ENCODE measurements at places on chromosomes 16 and 17.
A peak's percentile ranks its signal among the peaks of the same experiment; 100 is the strongest.

- no peak for DNase-seq
Measured at GRCh38 chr16:48576927-48577326, 33.1 kb downstream of the N4BP1 start.

- DNase-seq = no peak
Measured at GRCh38 chr17:12580640-12581039, 85.0 kb upstream of the MYOCD start.

GRCh38 chr16:67934306-67935100, 2.1 kb downstream of the PSMB10 start:
- DNase-seq = no peak

- DNase-seq = no peak
Measured at GRCh38 chr16:74232806-74233465, 63.7 kb upstream of the PSMD7 start.

DNA sequence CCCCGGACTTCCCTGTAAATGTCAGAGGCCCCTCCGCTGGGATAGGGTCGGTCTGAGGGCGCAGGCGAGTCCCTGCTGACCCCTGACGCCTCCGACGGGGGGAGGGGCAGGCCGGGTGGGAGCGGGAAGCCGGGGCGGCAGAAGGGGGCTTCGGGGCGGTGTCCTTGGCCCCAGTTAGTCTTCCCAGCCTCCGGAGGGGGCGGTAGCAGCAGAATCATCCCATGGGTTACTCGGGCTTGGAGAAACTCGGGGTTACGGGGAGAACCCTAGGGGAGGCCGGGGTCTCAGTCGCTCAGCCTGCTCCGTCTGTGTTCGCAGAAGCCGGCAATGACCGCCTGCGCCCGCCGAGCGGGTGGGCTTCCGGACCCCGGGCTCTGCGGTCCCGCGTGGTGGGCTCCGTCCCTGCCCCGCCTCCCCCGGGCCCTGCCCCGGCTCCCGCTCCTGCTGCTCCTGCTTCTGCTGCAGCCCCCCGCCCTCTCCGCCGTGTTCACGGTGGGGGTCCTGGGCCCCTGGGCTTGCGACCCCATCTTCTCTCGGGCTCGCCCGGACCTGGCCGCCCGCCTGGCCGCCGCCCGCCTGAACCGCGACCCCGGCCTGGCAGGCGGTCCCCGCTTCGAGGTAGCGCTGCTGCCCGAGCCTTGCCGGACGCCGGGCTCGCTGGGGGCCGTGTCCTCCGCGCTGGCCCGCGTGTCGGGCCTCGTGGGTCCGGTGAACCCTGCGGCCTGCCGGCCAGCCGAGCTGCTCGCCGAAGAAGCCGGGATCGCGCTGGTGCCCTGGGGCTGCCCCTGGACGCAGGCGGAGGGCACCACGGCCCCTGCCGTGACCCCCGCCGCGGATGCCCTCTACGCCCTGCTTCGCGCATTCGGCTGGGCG, 542 bp downstream of the GUCY2D start:
- no peak for DNase-seq

DNA sequence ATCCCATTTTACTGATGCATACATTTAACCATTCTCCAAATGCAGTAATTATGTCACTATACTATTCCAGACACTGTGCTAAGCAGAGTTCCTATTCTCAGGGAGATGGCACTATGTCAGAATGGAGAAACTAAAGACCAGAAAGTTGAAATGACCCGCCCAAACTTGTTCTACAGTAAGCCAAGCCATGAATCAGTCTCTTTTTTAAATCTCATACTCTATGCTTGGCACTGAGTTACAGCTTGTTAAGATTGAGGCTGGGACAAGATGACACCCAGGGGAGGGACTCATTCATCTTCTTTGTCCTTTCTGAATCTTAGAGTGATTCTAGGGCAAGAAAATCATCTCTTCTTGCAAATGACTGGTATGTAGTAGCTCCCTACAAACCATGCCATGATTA, 247.0 kb upstream of the CCL2 start:
- no peak for DNase-seq

GRCh38 chr16:84175350-84176081, 11.3 kb downstream of the TAF1C start:
- DNase-seq = peak; percentile 64

DNA sequence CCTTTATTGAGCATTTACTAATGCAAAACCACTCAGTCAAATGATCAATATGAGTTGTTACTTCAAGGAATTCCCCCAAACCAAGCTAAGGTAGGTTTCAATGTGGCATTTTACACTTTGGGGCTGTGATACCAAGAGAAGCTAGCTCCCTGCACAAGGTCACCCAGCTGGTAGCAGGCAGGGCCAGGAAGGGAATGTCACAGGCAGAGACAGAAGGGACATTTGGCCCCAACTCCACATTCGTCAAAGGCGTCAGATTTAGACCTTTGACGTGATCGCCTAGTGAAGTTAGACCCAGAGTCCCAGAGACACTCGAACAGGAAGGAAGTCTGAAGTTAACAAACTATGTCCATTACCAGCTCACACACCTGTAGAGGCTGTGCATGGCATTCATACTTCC, 5.5 kb upstream of the SMG1 start:
- no peak for DNase-seq

GRCh38 chr17:45338023-45338781, 21.4 kb upstream of the MAP3K14 start:
- no peak for DNase-seq

- DNase-seq = no peak
Measured at GRCh38 chr17:36846410-36847292, 90.6 kb upstream of the LHX1 start.

DNA sequence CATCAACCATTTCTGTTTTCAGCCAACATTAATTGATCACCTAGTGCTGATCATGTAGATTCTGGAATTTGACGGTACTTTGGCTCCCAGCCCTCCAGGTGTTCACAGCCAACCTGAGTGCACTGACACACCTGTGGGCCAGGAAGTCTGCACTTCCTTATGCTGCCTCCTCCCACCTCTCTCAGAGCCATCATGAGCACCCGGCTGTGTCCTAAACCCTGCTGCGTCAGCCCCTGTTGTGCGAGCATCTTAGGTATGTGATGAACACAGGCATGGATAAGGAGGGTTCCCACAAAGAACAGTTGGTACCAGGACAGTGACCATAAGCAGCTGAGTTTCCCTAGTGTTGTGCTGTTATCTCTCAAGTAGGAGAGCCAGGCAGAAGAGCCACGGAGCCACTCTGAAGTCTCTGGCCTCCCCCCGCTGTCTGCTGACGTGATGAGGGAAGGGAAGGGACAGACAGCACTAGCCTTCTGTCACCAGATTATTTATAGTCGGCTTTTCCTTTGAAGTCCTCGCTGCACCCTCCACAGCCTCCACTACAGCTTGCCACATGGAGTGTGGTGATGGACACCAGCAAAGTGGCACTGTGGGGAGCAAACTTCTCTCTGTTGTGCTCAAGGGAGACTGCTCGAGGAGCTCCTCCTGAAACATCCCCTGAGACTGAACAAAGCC, 162.8 kb upstream of the ANKFN1 start:
- DNase-seq = no peak

GRCh38 chr17:1416414-1416813, 16.4 kb upstream of the YWHAE start:
- no peak for DNase-seq

GRCh38 chr16:18839555-18839954, 38.2 kb upstream of the ARL6IP1 start:
- no peak for DNase-seq

DNA sequence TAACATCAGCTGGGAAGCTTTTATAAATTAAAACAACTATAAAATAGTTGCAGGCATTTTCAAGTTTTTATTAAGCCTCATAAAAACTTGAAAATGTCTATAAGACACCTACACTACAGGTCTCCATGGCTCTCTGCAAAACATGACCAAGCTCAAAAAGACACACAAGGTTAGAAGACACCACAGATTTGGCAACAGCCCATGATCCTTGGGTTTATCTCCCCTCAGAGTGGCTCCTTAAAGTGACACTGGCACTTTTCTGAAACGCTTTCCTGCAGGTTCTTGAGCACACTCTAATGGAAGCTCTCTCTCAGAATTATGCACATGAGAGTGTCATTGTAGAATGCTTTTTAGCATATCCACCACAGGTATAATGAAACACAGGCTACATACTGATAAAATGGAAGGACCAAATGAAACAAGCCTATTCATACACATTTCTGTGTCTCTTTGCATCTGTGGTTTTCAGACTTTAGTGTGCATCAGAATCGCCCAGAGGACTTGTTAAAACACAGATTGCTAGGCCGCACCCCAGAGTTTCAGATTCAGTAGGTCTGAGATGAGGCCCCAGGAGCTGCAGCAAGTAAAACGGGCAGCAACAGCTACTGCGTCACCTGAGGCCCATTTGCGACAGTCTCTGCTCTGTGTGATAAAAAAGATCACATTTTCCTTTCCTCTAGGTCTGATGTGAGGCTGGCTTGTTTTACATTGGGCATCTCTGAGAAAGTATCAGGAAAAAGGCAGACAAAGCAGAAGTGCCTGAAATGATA, 75.0 kb upstream of the WSB1 start:
- no peak for DNase-seq

- no peak for DNase-seq
Measured at GRCh38 chr16:47125757-47126156, 18.0 kb downstream of the NETO2 start.

GRCh38 chr16:76959166-76959565, 231.8 kb upstream of the MON1B start:
- no peak for DNase-seq

GRCh38 chr17:76000016-76000754, 470 bp upstream of the CDK3 start:
- DNase-seq = peak; percentile 76

- no peak for DNase-seq
Measured at GRCh38 chr17:57605675-57606105, 139.4 kb downstream of the CCDC182 start.

DNA sequence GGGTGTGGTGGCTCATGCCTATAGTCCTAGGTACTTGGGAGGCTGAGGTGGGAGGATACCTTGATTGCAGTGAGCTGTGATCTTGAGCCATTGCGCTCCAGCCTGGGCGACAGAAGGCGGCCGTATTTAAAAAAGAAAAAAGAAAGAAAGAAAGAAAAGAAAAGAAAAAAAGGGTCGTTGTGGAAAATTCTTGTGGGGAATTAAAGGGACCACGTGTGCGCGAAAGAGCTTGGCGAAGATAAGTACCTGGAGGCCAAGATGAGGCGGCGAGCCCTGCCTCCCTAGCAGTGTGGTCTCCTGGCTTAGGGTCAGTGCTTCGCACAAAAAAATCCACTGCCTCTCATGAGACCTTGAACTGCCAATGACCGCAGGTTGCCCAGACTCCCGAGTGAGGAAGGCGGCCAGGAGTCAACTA, 728 bp upstream of the NMT1 start:
- no peak for DNase-seq

DNA sequence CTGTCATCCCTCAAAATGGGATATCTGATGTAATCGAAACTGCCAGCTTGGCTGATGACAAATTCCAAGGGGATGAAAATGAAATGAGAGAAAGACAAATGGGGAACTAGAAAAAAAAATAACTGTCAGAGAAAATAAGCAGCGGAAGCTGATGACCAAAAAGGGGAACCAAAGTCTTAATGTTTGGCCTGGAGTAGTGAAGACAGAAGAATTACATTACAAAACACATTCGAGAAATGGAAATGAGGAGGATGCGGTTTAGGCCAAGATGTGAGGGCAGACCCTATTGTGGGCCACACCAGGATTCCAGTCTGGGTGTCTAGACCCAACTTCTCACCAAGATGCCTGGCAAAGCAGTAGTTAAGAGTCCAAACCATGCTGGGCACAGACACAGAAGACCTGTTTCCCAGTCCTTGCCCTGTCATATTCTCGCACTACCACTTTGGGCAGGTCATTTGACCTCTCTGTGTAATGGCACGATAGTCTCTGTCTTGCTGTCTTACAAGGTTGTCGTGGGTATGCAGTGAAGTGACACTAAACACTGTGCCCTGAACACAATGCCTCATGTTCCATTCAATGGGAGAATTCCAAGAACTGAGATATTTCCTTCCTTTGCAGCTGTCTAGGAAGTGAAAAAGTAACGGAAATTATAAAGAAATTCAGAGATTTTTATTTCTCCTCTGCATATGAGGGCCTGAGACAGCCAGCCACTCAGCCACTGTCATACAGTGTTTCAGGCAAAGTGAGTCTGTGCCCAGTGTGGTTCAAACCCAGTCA, 12.3 kb upstream of the CCL2 start:
- no peak for DNase-seq

- no peak for DNase-seq
Measured at GRCh38 chr16:79592186-79592585, 8.4 kb downstream of the MAF start.

DNA sequence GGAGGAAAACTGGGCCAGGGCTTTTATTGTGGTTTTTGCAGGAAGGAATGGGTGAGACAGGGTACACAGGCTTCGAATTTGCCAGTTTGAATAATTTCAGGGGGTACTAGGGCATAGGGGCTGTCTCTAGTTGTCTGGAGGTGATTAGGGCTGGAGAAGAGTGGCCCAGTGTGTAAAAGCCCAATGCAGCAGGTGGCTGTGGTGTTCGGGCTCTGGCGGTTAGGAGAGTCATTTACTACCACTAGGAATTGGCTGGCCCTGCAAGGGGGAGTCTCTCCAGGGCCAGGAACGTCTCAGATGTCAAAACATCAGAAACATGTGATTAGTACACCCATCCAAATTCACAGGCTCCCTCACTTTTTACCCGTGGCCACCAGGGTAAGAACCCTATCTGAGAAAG, 50.3 kb downstream of the GINS3 start:
- no peak for DNase-seq

DNA sequence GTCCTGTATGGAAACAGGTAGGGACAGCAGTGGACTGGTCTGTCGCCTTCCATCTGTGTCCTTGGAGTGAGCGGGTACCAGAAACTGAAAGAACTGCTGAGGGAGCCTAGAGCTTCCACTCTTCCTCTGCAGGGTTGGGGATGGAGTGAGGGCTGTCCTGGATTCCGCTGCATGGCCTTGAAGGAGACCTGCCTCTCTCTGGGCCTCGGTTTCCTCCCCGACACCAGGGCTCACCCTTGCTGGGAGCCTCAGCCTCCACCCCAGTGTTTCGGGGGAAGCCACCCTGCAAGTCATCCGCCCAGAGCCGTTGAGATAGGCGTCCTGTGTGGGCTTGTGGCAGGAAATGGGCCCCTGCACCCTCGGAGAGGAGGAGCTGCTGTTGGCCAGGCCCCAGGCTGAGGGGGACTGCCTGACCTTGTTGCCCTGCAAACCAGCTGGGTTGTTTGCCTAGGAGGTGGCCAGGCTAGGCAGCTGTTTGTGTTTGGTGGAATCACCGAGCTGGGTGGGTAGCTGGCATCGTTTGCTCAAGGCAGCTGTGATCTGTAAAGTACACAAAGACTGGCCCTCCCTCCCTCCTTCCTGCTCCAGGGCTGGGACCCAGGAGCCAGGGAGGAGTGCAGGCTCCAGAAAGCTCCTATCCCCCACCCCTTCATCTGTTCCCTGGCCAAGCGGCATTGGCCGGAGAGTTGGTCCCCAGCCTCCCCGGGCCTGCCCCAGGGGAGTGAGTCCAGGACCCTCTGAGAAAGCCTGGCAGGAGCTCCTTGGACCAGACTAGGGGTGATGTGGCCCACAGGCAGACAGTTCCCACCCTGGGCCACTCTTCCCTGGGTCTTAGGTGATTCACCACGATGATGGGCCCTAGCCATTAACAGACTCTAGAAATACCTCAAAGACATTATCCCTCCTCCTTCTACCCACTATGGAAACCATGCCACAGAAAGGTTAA, 1.3 kb downstream of the RAB37 start:
- DNase-seq = peak; percentile 97

Measured in DND-41 (cell line).